Activated CD4-positive, alpha-beta T cell treated with anti-CD3 and anti-CD28 coated beads for 1 hour (primary cell): ENCODE measurements at places on chromosomes 7 and 10.

- DNase-seq = no peak
Observed at GRCh38 chr10:100993986-100994708, 5.5 kb upstream of the LZTS2 start.

GRCh38 chr7:149284343-149284742, 22.3 kb downstream of the ZNF783 start:
- DNase-seq = peak; percentile 29

GRCh38 chr7:121266307-121266894, 62.4 kb upstream of the WNT16 start:
- DNase-seq = no peak

DNA sequence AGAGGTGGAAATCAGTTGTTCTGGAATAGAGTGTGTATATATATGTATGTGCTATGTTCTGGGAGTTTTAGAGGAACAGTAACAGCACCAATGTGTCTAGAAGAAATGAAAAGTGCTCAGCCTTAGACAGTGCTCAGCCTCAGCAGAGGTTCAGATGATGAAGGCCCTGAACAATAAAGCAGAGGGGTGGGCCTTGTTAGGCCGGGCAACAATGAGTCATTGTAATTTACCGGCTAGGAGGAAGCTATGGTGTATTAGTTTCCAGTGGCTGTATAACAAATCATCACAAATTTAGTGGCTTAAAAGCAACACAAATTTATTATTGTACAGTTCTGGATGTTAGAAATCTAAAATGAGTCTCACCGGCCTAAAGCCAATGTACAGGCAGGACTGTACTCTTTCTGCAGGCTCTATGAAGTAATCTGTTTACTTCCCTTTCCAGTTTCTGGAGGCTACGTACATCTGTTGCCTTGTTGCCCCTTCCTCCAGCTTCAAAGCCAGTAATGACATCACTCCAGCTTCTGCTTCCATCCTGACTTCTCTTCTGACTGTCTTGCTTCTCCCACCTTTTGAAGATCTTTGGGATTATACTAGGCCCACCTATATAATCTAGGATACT, 84.6 kb downstream of the CH25H start:
- no peak for DNase-seq

- DNase-seq = no peak
Observed at GRCh38 chr10:30437031-30437841, 3.3 kb downstream of the MAP3K8 start.

DNA sequence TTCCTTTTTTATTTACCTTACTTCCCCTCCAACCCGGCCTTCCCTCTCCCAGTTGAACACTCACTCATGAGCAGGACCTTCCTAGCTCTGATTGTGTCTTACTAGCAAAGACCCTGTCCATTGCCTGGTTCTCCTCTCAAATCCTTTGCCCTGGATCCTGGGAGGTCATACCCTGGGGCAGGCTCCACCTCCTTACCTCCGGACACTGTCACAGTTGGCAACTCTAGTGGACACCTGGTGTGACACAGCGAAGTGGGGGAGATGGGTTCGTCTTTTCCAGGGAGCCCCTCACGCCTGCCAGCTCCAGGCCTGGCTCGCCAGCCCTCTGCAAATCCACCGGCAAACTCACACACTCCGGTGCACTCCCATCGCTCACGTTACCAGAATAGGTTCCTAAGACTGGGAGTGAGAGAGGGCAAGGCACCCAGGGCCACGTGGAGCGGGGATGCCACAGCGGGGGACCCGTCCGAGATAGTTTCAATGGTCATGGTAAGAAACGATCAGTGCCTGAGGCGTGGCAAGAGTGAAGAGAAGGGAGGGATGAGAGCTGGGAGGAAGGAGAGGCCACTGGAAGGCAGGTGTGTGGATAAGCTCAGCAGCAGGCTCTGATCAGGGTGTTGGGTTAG, 30.9 kb upstream of the TMEM72 start:
- no peak for DNase-seq

- no peak for DNase-seq
Observed at GRCh38 chr7:98662289-98662688, 45.2 kb downstream of the NPTX2 start.

- DNase-seq = no peak
Observed at GRCh38 chr10:18155321-18155720, 15.1 kb downstream of the CACNB2 start.

- DNase-seq = no peak
Observed at GRCh38 chr7:41709621-41710020, 6.7 kb upstream of the INHBA start.

DNA sequence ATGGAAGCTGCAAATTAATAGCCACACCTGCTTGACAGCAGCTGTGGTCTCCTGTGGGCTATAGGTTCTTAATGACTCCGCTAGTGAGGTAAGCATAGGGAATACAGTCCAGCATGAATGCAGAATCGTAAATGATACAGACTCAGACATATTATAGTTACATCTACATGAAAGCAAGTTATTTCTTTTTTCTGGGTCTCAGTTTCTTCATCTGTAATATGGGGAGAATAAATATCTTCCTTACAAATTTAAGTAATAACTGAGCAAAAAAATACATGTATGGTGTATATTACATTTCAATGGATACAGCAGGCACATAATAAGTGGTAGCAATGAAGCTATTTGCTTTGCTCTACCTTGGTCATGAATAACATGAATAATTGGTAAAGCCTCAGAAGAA, 245.9 kb upstream of the RHOBTB1 start:
- no peak for DNase-seq

- no peak for DNase-seq
Observed at GRCh38 chr10:115001506-115002381, 63.7 kb downstream of the TRUB1 start.

DNA sequence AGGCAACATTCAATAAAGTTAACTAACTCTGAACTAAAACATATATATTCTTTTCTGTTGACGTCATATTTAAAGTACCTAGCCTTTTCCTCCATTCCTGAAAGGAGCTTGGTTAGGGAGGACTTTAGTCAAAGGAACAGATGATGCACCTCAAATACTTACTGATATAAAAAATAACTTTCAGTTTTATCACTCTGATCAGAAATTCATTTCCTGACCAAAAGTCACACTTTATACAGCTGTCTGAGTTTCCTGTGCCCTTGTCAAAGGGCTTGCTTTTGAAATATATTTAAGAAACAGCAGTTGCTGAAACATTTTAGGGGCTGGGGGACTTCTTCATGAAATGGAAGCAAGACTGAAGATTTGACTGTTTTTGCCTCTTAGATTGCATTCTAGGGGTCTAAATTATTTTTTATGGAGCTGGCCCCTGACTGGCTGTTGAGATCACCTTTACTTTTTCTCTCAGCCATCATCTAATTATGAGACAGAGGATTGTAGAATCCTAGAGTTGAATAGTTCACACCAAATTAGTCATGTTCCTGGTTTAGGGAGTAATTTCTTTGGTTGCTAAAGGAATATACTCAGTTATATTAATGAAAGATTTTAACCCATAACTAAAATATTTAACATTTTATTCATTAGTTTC, 46.6 kb downstream of the GLCCI1 start:
- DNase-seq = no peak
